ENCODE measurements at places on chromosomes 13 and 19. TPM values are rescaled to one million over a fixed set of nuclear protein-coding genes. Genes with fewer than 3 reads are reported as not detected.

The CEACAM20 gene
- total RNA-seq: not detected

The CCDC194 gene
- 0.76 TPM for total RNA-seq

The VSTM1 gene
- not detected for total RNA-seq

The PINLYP gene
- 2.4 TPM for total RNA-seq

The SLITRK6 gene
- not detected for total RNA-seq

The ERICH6B gene
- total RNA-seq: not detected

DNA sequence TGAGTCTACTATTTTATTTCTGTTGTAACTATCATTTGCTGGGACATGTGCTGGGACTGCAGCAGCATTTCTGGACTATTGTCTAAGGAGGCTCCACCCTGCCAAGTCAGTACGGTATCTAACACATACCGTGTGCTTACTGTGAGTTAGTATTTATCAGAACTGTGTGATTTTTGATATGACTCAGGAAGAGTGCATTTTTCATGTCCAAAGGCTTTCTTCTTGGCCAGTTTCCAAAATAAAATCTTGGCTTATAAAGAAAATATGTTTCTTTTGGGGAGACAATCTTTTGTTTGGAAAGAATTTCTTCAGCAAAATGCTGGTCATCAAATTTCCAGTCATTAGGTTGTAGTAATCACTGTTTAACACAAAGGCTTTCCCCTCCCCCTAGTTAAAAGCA, 11.6 kb downstream of the PARP4 start:
- H3K4me3 ChIP-seq: no peak overlapping the region
- H3K4me1 ChIP-seq: peaks cover 6% of the 10 kb centered on the region
- peaks cover 31% of the 10 kb centered on the region for H3K36me3 ChIP-seq
- no peaks in the 10 kb centered on the region for H3K27me3 ChIP-seq

DNA sequence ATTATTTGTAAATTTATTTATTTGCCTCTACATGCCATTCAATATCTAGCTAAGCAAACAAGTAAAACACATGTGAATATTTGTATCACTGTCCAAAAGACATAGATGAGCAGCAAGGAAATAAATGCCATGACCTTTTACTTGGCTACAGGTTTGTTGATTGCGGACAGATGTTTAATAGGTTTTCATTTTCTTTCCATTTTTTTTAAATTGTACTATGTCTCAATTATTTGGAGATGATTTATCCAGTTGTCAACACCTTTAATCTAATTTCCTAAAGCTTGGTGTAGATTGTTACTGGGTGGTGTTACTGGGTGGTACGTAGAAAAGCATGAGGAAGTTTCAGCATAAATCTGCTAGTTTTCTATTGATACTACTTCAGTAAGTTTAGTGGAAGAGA, 560.6 kb upstream of the SPRY2 start:
- no peaks in the 10 kb centered on the region for H3K27me3 ChIP-seq
- no peaks in the 10 kb centered on the region for H3K4me1 ChIP-seq
- H3K36me3 ChIP-seq: no peaks in the 10 kb centered on the region
- H3K27ac ChIP-seq: no peak overlapping the region

- H3K27ac ChIP-seq: no peak overlapping the region
- H3K27me3 ChIP-seq: no peaks in the 10 kb centered on the region
- no peaks in the 10 kb centered on the region for H3K36me3 ChIP-seq
- DNase-seq: no peak
- H3K4me1 ChIP-seq: no peaks in the 10 kb centered on the region
Measured at GRCh38 chr13:76014406-76015318, 378.5 kb downstream of the LMO7 start.

- H3K27me3 ChIP-seq: no peaks in the 10 kb centered on the region
- H3K4me1 ChIP-seq: peaks cover 22% of the 10 kb centered on the region
- DNase-seq: no peak
- H3K4me3 ChIP-seq: no peak overlapping the region
- peaks cover 66% of the 10 kb centered on the region for H3K36me3 ChIP-seq
Measured at GRCh38 chr19:616062-616700, 17.2 kb downstream of the POLRMT start.

DNA sequence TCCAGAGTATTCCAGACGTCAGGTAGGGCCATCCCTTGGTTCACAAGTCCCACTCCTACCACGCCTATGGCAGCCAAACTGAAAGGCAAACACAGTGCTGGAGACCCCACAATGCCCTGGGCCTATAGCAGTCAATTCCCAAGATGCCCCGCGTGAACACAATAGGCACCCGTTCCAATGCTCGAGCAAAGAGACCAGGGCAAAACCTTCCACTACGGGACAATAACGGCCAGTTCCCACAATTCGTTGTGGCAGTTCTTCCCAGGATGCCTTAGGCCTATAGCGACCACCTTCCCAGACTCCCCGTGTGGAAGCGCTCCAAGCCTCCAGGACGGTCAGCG, 538 bp downstream of the ZNF428 start:
- peaks cover 64% of the 10 kb centered on the region for H3K4me1 ChIP-seq
- peak; percentile 61 for DNase-seq
- H3K36me3 ChIP-seq: peaks cover 6% of the 10 kb centered on the region
- H3K27ac ChIP-seq: peak overlapping the region; percentile 99

DNA sequence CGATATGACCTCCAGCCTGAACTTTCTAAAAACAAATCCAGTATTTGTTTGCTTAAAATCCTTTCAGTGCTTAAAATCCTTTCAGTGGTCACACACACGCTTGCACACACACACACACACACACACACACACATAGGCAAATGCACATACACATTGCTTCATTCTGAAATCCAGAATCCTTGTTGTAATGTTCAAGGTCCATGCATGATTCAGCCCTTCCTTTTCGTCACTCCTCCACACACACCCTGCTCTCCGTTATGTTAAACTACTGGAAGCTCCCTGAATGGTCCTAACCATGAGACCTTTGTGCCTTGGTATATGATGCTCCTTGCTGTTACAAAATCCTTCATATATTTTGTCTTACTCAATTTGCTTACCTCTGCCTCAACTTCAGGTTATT, 44.9 kb downstream of the SERTM1 start:
- no peak overlapping the region for H3K4me3 ChIP-seq
- H3K27me3 ChIP-seq: peaks cover 3% of the 10 kb centered on the region
- no peak for DNase-seq
- H3K27ac ChIP-seq: no peak overlapping the region

GRCh38 chr13:79273045-79273444, 133.0 kb downstream of the RBM26 start:
- H3K27ac ChIP-seq: no peak overlapping the region
- no peaks in the 10 kb centered on the region for H3K4me1 ChIP-seq
- no peaks in the 10 kb centered on the region for H3K36me3 ChIP-seq
- no peaks in the 10 kb centered on the region for H3K27me3 ChIP-seq
- H3K4me3 ChIP-seq: no peak overlapping the region

- no peak for DNase-seq
- H3K36me3 ChIP-seq: no peaks in the 10 kb centered on the region
- H3K27me3 ChIP-seq: no peaks in the 10 kb centered on the region
Measured at GRCh38 chr19:13382633-13382938, 123.7 kb downstream of the CACNA1A start.

DNA sequence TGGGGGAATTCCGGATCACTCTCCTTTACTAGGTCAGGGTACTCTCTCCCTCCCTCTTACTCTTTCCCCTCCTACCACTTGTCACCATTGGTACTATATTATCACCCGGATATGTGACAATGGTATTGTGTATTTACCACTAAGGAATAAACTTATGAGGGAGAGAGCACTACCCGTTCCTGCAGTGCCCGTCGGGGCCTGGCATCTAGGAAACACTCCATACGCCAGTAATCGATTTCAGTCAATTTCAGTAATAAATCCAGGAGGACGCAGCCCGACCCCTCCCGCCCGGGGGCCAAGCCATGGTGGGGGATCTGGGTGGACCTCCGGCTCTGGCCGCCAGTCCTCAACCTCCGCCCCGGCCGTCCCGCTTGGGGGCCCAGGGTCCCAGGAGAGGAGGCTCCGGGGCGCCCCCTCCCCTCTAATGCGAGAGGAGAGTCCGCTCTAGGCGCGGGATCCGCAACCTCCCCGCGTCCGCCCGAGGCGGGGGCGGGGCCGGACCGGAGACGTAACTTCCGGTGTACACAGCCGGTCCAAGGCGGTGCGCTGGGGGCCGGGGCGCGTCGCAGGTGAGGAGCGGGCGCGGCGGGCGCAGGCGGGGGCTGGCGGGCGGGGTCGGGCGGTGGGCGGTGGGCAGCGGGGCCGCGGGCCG, at the start of gene GARRE1:
GARRE1 (plus strand) TSS at position 509 of the 652 bp plus-strand sequence. CDS start 45,920 bp downstream, outside the sequence.
- 0 out of 3 replicates have a peak, but pooled peaks cover 4% of the 10 kb centered on the region for H3K36me3 ChIP-seq
- no peaks in the 10 kb centered on the region for H3K27me3 ChIP-seq
- peaks cover 24% of the 10 kb centered on the region for H3K4me1 ChIP-seq
- DNase-seq: peak; percentile 90
- peak within 1 kb of the TSS; percentile 81 for H3K4me3 ChIP-seq

- H3K4me3 ChIP-seq: peak overlapping the region; percentile 94
- peaks cover 42% of the 10 kb centered on the region for H3K4me1 ChIP-seq
- peaks cover 24% of the 10 kb centered on the region for H3K36me3 ChIP-seq
- H3K27ac ChIP-seq: peak overlapping the region; percentile 74
Measured at GRCh38 chr19:55640043-55640576, 692 bp upstream of the ZNF580 start.

GRCh38 chr19:4847190-4847973, 15.9 kb upstream of the TICAM1 start:
- no peak for DNase-seq
- H3K4me1 ChIP-seq: no peaks in the 10 kb centered on the region
- H3K27me3 ChIP-seq: no peaks in the 10 kb centered on the region
- H3K36me3 ChIP-seq: peaks cover 57% of the 10 kb centered on the region

- peaks cover 16% of the 10 kb centered on the region for H3K27me3 ChIP-seq
- no peak overlapping the region for H3K4me3 ChIP-seq
- H3K36me3 ChIP-seq: no peaks in the 10 kb centered on the region
- no peak for DNase-seq
- no peaks in the 10 kb centered on the region for H3K4me1 ChIP-seq
Measured at GRCh38 chr13:111658145-111659100, 338.0 kb downstream of the TEX29 start.

DNA sequence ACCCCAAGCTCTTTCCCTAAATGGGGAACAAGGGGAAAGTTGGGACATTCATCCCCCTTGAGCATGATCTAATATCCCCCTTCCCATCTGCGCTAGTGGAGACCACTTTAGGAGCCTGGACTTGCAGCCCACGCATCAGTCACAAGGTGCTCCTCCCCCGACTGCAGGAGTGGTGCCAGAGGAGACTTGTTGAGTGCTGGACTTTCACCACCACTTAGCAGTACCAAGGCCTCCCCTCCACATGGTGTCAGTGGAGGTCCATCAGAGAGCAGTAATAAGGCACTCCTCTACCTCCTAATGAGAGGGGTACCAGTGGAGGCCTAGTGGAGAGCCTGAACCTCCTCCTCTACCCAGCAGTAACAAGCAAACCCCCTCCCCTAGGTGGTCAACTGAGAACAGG, 22.5 kb downstream of the CAB39L start:
- no peaks in the 10 kb centered on the region for H3K36me3 ChIP-seq
- H3K27me3 ChIP-seq: no peaks in the 10 kb centered on the region
- H3K4me1 ChIP-seq: no peaks in the 10 kb centered on the region
- H3K4me3 ChIP-seq: no peak overlapping the region
- DNase-seq: peak; percentile 55
- H3K27ac ChIP-seq: no peak overlapping the region

- H3K27ac ChIP-seq: peak overlapping the region; percentile 75
- no peak for DNase-seq
- H3K4me1 ChIP-seq: peaks cover 18% of the 10 kb centered on the region
- no peaks in the 10 kb centered on the region for H3K27me3 ChIP-seq
- H3K36me3 ChIP-seq: peaks cover 43% of the 10 kb centered on the region
Measured at GRCh38 chr19:18541992-18542940, 1.1 kb downstream of the FKBP8 start.

Data from K562 (cell line).